ENCODE measurements at places on chromosomes 7 and 10. TPM values are rescaled to one million over a fixed set of nuclear protein-coding genes. Genes with fewer than 3 reads are reported as not detected.

- no peak for DNase-seq
Measured at GRCh38 chr7:138892006-138892630, 89.1 kb downstream of the KIAA1549 start.

- DNase-seq = no peak
Measured at GRCh38 chr7:124702385-124702784, 63.2 kb downstream of the GPR37 start.

DNA sequence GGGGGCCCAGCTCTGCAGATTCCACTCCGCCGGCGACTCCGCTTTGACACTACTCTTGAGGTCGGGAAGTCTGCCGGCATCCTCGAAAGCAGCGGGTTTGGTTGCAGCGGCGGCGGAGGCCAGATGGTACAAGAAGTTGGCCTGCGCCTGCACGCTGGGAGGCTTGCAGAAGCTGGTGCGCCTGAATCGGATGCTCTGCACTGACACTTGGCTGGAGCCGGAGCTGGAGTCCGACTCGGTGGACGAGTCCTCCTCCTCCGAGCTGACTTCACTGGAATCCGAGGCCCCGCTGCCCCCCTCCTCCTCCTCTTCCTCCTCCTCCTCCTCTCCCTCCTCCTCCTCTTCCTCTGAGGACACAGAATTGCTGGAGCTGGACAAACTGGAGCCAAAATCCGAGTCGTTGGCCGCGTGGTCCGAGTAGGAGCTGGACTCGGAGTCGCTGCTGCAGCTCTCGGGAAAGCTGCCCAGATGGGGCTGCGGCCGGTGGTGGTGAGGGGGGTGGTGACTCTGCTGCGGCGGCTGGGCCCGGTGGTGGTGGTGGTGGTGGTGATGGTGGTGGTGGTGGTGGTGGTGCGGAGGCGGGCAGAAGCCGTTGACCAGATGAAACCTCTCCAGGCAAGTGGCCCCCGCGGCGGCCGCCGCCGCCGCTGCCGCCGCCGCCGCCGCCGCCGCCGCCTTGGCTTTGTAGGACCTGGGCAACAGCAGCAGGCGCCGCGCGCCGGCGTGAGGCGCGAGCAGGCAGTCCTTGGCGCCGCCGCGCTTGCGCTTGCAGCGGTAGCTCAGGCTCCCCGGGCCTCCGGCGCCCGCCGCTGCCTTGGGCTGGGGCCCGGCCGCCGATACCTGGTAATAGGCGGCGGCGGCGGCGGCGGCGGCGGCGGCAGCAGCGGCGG, 9.0 kb downstream of the SKIDA1 start:
- DNase-seq = peak; percentile 46

DNA sequence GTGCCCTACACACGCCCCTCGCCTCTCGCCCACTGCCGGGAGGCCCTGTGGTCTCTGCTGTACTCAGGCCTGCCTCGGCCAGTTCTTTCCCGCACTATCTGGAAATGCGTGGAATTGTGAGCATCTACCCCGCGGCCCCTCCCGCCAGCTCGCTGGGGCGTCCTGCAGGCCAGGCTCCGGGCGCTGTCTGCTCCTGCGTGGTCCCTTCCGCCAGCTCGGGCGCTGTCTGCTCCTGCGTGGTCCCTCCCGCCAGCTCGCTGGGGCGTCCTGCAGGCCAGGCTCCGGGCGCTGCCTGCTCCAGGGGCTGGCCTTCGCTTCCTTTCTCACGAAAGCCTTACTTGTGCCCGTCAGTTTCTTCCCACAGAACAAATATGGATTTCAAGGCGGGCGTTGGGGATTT, 14.9 kb downstream of the GET4 start:
- no peak for DNase-seq

The STEAP1 gene
- total RNA-seq = 7.2 TPM
